ENCODE measurements at places on chromosomes 7 and 10.

- DNase-seq = no peak
Measured at GRCh38 chr7:92639213-92639896, 49.2 kb upstream of the FAM133B start.

GRCh38 chr7:112481833-112482670 lies 1.3 kb downstream of the LSMEM1 start:
- no peak for DNase-seq

GRCh38 chr10:34580214-34580613 lies 234.9 kb downstream of the PARD3 start:
- DNase-seq = no peak

GRCh38 chr7:124459101-124460055 lies 306.2 kb downstream of the GPR37 start:
- DNase-seq = no peak

DNA sequence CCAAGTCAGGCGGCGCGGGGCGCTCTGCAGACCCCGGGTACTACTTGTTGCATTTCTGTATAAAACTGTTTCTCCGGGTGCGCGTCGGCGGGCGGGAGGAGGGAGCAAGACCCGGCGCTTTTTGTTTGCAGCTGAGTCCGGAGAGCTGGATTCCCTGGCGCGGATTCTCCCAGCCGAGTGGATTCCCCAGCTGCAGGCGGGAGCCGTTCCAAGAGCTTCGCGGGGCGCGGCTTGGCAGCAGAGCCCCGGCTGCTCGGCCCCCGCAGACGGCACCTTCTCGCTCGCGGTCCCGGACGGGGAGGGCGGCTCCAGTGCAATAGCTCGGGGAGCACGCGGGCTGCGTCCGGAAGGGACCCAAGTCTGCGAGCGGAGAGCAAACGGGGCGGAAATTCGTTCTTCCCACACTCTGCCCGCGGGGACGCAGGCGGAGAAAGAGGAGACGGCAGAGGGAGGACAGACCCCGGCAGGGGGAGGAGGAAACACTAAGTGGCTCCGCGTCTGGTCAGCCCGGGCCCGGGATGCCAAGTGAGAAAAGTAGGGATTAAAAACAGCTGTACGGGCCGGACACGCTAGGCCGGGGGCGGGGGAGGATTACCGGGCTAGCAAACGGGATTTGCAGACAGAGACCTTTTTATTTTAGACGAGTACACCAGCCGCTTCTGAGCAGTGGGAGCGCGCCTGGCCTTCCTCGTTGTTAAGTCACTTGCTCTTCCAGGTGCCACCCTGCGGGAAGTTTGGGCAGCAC lies at the start of gene TRIL:
Gene TRIL, minus strand, starts transcription at position 96 of the 745 bp plus-strand sequence. CDS start 284 bp downstream, outside the sequence.
- no peak for DNase-seq

DNA sequence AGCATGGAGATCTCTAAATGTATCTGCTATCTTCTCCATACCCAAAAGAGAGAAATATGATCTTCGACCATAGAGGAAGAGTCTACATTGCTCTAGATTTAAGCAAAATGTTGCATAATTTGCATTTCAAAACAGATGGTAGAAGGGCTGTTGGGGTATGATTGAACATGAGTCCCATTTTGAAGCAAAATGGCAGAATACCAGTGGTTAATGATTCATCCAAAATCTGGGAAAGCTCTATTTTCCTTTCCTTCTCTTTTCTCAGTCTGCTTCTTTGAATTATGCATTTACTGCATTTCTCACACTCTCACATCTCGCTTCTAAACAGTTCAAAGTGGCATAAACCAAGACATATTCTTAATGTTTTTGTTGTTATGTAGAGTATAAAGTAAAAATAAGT lies 178.5 kb downstream of the MACC1 start:
- no peak for DNase-seq

GRCh38 chr10:78915190-78915518 lies 153.6 kb upstream of the ZMIZ1 start:
- no peak for DNase-seq

GRCh38 chr10:48811461-48811860 lies 126.8 kb downstream of the WDFY4 start:
- DNase-seq = no peak

GRCh38 chr7:70435634-70436033 lies 696.3 kb upstream of the GALNT17 start:
- no peak for DNase-seq

DNA sequence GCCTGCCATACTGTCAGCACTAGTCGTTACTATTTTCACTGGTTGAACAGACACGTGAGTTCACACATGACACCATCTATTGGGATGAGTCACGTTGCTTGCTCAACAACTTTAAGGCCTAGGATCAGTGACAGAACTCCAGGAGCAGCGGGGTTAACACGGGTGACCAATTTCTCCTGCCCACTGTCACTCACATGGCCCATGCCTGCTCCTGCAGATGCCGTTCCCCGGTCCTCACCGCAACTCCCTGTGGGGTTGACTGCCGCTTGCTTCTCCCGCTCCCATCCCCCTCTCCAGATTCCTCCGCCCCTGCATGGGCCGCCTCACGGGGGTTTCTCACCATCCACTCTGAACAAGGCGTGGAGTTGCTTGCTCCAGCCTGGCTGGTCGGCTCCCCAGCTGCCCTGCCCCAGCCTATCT lies 128.2 kb downstream of the TAX1BP1 start:
- no peak for DNase-seq

DNA sequence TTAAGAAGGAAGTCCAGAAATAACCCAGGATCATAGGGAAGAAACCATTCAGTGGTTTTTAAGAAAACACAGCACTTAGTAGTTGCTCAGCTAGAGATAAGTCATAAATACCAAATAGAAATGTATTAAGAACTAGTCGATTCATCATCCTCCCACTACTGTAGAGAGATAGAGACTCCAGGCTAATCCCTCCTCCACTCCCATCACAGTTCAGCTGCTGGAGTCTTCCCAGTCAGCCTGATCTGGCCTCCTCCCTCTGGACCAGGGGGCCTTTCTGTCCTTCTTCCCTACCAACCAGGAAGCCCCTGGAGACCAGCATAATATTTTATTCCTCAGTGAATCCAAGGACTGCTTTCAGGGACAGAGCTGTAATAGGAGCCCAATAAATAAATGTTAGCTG lies 294.1 kb upstream of the YAE1 start:
- no peak for DNase-seq

- DNase-seq = no peak
Measured at GRCh38 chr7:106986450-106986977, 58.0 kb upstream of the PRKAR2B start.

Data from stimulated activated CD8-positive, alpha-beta memory T cell treated with anti-CD3 and anti-CD28 coated beads, Interleukin-7, amount 100 ng/mL, for 1 hour (primary cell).